ENCODE measurements at places on chromosomes 5 and 9.

DNA sequence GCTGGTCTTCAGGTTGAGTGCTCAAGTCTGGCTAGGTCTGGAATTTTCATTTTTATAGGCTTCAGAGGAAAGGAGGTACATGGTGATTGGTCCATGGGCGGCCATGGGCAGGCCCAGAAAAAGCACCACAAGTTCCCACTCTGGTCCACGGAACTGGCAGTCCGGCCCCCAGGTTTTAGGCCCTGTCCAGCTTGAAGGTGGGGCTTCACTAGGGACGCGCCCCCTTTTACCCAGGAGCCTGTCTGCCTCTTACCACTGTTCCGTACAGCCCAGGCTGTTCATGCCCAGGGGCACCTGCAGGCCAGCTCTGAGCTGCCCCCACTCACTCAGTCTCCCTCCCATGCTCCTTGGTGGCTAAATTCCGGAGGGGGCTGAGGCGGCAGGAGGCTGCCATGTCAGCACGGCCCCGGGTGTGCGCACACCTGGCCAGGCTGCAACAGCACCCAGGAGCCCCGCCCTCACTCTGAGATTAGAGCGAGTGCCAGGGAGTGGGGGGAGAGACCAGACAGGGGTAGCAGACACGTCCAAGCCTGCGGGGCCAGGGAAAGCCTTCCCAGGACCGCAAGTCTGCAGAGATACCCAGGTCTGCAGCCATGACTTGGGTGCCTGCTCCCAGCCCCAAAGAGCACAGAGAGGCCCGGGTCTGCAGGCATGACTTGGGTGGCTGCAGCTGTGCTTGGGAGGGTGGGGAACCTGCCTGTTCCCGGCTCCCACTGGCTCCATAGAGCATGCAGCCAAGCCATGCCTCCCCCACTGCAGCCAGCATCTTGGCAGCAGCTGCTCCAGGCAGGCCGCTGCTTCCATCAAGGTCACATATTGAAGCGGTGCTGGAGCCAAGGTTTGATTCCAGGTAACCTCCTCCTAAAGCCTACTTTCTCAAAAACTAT lies 390.2 kb upstream of the SGCD start:
- DNase-seq: no peak

DNA sequence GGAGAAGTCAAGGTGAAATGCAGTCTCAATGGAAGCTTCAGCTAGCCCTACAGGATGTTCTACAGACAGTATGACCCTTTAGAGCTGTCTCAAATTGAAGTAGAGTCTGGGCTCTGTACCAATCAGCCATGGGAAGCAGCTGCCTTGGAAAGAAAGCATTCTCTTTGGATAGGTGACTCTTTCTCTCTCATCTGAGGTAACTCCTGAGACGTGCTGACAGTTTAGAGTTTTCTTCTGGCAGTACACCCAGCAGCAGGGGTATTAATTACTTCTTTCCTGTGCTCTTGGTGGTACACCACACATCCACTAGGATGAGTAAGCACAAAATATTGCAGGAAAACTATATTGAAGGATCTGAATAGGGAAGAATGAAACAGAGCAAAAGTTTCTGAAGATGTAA lies 329.6 kb upstream of the RGMB start:
- DNase-seq: no peak

DNA sequence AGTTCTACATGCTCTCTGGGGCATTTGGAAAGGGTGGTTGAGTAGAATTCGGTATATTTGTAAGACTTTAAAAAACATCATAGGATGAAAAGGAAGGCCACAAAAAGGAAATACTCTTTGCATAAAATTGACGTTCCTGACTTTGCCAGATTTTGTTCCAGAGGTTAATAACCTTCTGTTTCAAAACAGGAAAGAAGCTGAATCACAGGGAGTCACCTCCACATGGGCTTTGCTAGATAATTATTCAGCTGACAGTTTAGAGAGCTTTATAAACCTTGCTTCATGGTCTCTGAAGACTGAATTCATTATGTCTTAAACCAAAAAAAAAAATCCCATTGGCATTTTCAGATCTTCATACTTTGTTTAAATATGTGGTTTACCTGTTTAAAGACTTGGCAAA lies 203.7 kb downstream of the SEMA6A start:
- no peak for DNase-seq

DNA sequence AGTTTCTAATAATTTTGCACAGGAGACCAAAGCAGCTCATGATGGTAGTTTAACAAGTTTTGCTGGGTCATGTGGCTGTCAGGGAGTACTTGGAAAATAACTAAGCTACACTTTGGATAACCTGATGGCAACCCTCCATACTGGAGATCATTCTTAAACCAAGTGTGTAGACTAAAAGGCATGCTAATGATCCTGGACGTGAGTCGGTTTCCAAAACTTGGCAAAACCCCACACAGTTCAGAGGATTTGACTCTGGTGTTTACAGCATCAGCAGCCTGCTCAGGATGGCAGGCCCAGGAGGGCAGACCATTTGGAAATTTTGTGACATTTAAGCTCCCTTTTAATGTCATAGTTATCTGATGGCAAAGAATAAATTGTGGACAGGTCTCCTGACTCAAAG lies 196.5 kb upstream of the EFNA5 start:
- DNase-seq: no peak

DNA sequence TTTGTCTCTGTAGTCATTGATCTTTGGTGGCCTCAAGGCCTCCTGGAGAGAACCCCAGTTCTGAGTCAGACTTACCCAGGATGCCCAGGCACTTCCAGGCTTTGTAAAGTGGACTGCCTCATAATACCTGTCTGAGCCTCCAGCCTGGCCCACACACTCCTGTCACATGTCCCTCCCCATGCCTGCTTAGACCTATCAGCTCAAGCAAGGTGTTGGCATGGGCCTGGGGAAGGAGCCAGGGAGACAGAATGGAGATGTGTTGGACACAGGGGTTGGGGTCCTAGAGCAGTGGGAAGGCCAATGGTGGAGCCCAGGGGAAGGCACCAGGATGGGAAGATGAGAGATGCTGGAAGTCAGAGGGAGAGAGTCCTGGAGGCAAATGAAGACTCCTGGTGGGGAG lies 136.2 kb downstream of the CFAP90 start:
- no peak for DNase-seq

- DNase-seq: peak; percentile 59
These were observed 4.7 kb upstream of the TNIP1 start for GRCh38 chr5:151085517-151086041.

DNA sequence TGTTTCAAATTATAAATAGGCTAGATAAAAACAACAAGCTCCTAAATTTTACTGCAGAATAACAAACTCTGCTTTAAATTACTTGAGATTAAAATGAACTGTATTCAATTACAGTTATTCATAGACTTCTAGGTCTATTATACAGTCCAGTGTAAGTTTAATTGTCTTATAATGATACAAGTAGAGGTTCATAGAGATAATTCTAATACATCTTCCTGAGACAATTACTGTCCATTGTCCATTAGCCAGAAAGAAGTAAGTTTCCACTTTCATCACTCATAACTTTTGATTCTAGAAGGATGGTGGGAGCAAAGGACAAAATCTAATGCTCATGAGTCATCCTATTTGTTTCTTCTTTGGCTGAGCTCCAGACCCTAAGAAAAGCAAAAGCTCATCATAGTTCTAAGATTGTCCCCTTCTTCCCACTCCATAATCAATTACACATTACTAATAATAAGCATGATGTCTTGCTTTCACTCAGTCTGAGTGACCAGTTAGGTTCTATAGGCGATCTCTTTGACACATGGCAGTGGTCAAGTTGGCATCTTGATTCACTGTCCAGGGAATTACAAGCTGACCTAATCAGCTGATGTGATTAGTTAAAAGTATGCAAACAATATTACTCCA lies 502.5 kb upstream of the IZUMO3 start:
- no peak for DNase-seq

GRCh38 chr9:107982745-107983144 lies 493.2 kb upstream of the KLF4 start:
- no peak for DNase-seq

Measured in activated T-cell treated with anti-CD3 and anti-CD28 coated beads, Interleukin-2, amount 50 U/mL, for 48 hours (primary cell).